ENCODE measurements at places on chromosomes 3 and 15. TPM values are rescaled to one million over a fixed set of nuclear protein-coding genes. Genes with fewer than 3 reads are reported as not detected.

DNA sequence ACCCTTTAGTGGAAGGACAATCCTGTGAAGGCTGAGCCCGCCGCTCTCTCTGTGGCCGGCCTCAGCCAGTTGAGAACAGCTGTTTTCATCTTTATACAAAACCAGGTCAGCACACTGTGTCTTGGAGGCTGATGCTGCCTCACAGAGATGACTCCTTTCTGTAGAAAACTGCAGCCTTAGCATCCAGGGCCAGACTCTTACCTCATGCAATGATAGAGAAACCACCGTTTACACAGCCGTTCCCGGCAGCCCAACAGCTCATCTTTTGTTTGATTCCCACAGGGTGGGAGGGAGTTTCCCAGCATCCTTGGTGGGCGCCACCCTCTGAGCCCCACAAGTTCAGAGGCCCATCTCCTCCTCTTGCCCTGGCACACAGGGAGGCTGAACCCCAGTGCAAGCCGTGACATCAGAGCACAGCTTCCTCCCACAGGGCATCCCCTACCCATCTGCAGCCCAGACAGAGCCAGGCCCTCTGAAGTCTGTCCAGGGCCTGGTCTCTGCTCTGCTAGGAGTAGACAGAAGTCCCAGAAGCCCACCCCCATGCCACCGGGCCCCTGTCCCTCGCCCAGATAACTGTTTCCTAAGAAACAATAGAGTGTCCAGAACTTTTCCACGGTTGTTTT is 105.0 kb downstream of the LRRK1 start:
- DNase-seq: no peak
- H3K4me1 ChIP-seq: peaks cover 40% of the 10 kb centered on the region
- H3K4me3 ChIP-seq: no peak overlapping the region
- H3K27me3 ChIP-seq: peaks cover 12% of the 10 kb centered on the region
- no peaks in the 10 kb centered on the region for H3K36me3 ChIP-seq

GRCh38 chr3:46524008-46524407 is 26.2 kb downstream of the RTP3 start:
- H3K27me3 ChIP-seq: no peaks in the 10 kb centered on the region
- no peak for DNase-seq
- no peaks in the 10 kb centered on the region for H3K36me3 ChIP-seq
- H3K4me1 ChIP-seq: no peaks in the 10 kb centered on the region

PRSS50 gene
- total RNA-seq: not detected

SLC9A9 gene
- total RNA-seq: not detected

Data from HepG2 (cell line).